ENCODE measurements at places on chromosomes 2 and 18. TPM values are rescaled to one million over a fixed set of nuclear protein-coding genes. Genes with fewer than 3 reads are reported as not detected.

DNA sequence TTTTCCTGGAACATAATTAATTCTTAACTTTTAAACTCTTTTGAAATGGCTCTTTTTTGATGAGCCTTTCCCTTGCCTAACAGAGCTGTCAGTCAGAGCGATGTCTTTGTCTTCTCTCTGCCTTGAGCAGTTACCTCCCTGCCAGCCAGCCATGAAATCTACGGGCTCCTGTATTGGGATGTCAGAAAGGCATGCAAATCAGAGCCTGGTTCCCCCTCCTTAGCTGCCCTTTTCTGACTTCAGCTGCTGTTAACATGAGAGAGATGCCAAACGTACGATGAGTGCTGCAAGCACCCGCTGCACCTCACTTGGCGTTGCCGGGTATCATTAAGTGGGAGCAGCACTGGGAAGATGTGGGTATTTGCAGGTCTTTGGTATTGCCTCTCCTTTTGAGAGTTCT, 131.4 kb upstream of the BOD1L2 start:
- no peak for DNase-seq

DNA sequence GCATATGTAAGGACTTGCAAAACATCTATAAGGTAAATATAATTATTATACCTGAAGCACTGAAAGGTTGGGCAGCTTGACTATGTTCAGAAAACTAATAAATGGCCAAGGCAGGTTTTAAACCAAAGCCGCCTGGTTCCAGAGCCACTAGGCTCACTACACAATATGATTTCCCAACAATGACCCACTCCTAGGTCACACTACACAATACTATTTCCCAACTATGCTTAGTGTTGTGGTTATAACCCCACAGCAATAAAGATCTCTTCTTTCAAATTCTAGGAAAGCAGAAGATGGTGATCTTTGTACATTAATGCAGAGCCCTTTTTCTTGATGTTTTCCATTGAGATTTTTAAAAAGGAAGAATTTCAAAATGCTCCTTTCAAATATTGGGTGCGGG, 180.4 kb downstream of the CYRIA start:
- no peak for DNase-seq

DNA sequence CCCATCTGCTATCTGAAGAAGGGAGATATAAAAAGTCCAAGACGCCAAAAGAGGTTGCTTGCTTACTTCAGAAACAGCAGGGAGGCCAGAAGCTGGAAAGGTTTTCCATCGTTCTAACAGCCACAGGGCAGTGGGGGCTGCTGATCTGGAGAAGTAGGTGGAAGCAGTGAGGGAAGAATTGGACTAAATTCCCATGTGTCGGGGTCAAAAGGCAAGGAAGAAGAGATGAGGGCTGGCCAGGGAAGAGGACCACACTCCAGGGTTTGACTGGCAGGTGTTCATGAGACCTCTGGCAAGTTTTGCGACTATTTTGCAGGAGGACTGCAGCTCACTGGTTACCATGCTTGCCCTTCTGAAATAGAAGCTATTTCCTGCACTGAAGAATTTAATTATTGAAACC, 91.0 kb downstream of the SCG2 start:
- no peak for DNase-seq

DNA sequence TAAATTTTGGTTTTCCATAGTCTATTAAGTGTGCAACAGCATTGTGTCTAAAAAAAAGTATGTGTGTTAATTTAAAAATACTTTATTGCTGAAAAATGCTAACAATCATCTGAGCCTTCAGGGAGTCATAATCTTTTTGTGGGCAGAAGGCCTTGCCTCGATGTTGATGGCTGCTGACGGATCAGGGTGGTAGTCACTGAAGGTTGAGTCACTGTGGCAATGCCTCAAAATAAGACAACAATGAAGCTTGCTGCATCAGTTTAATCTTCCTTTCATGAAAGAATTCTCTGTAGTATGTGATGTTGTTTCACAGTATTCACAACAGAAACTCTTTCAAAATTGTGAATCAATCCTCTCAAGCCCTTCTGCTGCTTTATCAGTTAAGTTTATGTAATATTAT, 31.3 kb downstream of the HDHD2 start:
- no peak for DNase-seq

DNA sequence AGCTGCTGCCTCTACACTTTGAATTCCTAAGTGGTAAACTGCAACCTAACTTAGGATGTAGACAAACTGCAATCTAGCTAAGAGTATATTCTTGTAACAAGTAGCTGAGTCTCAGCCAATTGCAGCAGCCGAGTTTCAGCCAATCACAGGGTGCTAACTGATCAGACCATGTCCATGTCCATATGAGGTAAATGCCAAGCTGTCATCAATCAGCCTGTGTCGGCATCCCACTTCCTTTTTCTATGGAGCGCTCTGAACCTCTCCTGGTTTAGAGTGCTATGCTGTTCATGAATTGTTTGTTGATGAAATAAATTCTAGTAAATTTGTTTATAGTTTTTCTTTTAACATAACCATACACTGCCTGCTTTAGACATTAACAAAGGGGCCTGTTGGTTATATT, 408.8 kb downstream of the NBAS start:
- DNase-seq: no peak

- DNase-seq: no peak
These were observed 152.0 kb upstream of the SLC1A4 start for GRCh38 chr2:64837116-64837731.

- DNase-seq: no peak
These were observed 63.6 kb upstream of the CAVIN2 start for GRCh38 chr2:191910518-191910917.

DNA sequence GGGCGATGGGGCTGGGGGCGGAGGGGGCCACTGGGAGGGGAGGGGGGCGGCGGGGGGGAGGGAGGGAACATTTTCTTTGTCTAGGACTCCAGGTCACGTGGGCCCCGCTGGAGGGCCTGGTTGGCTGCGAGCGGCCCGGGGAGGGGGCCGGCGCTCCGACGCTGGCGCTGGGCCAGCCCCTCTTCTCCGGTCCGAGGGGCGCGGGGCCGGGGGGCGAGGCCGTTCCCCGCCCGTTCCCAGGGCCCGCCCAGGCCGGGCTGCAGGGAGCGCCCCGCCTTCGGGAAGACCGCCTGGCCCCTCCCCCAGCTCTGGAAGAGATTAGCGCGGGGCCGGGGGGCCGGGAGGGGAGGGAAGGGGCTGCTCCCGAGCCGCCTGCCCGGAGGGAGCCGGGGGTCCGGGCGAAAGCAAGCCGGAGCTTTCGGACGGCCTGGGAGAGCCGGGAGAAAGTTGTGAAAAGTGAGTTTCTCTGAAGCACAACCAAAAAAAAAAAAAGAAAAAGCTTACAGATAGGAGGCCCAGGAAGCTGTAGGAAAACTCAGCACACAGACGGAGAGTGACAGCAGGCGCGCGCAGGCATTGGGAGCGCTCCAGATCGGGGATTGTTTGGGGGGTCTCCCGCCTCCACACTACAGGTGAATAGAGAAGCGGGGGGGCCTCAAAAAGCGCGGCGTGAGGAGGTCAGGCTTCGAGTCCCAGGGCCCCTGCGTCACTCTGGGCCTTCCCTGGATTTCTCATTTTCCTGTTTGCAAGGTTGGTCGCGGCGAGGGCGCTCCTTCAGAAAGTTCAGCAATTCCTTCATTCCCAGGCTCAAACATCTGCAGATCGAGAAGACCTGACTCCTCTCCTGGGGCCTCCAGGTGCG, 84.1 kb upstream of the POMC start:
- peak; percentile 54 for DNase-seq

DNA sequence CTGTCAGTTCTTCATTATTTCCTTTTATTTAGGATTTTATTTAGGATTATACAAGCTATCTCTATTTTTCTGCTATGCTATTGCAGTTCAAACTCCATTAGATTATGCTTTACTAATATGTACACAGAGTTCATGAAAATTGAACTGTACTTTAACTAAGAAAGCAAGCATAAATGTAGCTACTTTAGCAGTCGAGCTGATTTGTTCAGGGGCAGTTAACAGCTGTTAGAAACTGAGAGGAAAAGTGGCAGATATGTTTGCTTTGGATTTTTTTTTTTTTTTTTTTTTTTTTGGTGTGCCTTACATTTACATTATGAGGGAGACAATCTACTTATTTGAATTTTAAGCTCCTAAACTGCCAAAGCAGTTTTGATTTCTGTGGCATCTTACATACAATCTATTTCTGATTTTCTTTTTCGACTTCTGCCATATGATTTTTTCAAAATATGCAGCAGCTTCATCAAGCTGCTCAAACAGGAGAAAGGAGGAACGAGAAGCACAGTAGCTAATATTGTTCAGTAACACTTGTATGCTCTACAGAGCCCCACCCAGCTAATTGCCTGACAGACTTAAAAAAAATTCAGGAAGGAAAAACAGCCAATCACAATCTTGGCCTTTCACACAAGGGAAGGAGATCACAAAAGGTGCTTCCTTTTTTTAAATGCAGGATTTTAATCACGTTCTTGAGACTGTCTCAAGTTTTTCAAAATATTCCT, 233.4 kb upstream of the SIX3 start:
- no peak for DNase-seq

The MAP3K19 gene
- not detected for total RNA-seq

- no peak for DNase-seq
These were observed 42.2 kb upstream of the TBR1 start for GRCh38 chr2:161373942-161374341.

DNA sequence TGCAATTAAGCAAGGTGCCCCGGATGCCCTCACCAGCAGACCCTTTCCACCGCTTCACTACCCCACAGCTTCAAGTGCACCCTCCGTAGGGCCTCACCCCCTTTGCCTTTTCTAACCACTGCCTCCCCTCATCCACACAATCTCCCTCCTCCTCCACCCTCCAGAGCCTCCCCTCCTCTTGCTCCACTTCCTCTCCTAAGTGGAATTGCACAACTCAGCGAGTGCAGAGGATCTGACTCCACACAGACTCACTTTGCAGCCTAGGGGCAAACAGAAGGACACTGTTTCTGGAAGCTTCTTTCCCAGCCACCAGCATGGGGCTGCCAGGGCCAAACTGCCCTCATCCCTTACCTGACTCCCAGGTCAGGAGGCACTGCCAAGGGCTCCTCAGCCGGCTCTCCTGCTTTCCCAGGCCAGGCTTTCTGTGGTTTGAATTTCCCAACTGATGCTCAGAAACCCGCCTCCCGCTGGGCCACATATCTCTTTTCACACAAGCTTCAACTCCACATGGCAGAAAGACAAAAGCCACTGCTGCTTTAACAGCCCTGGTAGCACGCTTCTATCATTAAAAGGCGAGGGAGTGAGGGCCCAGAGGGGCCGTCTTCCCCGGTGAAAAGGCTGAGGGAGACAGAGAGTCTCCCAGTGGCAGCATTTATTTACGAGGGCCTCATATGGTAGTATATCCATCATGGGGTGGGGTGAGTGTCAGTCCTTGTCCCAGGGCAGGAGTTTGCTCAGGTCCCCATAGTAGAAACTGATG, 74.7 kb upstream of the MGAT4A start:
- no peak for DNase-seq

GRCh38 chr2:162063281-162063680, 10.7 kb downstream of the DPP4 start:
- no peak for DNase-seq

- DNase-seq: no peak
These were observed 50.6 kb downstream of the MAPRE2 start for GRCh38 chr18:35091841-35092240.

The EFEMP1 gene
- total RNA-seq: not detected

All from CD8-positive, alpha-beta memory T cell (primary cell).